ENCODE measurements at places on chromosomes 1 and 21.

GRCh38 chr1:7387053-7387927, 383.8 kb upstream of the VAMP3 start:
- no peak for DNase-seq

- DNase-seq = no peak
Observed at GRCh38 chr1:19495799-19496526, 10.6 kb upstream of the CAPZB start.

DNA sequence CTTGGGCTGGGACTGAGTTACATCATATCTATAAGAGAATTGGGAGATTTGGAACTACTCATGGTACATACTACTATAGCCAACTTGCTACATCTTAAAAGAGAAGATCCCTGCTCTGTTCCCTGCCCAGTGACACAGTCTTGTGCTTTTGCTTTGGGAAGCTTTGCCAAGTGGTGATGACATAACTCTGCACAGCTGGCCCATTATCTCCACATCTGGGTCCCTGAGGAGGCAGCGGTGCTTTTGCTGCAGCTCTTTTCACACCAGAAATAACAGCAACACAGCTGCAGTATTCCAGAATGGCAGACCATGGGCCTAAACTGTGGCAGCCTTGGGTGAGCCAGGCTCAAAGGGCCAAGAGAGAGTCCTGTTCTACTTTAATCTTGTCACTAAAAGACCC, 296.0 kb downstream of the HHAT start:
- DNase-seq = no peak

- DNase-seq = no peak
Observed at GRCh38 chr1:53608676-53609075, 130.3 kb downstream of the GLIS1 start.

- DNase-seq = no peak
Observed at GRCh38 chr1:67689267-67690017, 4.4 kb downstream of the GADD45A start.

DNA sequence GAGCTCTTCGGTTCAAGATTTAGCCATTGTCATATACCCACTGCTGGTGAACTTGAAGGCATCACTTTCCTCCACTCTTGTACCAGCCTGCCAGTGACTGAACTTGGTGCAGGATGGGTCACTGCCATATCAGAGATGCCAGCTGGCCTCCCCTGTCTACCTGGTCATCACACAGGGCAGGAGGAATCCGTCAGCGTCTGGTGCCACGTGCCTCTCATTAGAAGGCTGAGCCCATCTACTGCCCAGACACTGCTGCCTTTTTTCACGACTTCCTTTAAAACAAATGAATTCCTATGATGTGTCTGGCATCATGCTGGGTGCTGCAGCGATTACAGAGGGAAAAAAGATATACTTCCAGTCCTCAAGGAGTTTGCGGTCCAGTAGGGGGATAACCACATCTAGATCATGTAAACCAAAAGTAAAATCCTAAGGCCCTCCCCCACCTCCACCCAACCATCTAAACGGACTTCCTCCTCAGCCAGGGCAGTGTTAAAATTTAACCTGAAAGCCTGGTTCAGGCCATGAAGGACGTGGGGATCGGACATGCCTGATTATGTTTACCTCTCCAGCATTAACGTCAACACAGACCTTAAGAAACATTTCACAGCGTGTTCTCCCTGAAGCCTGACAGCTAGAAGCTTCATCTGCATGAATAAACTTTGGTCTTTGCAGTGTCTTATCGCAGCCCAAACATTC, 29.2 kb upstream of the PDE9A start:
- no peak for DNase-seq

DNA sequence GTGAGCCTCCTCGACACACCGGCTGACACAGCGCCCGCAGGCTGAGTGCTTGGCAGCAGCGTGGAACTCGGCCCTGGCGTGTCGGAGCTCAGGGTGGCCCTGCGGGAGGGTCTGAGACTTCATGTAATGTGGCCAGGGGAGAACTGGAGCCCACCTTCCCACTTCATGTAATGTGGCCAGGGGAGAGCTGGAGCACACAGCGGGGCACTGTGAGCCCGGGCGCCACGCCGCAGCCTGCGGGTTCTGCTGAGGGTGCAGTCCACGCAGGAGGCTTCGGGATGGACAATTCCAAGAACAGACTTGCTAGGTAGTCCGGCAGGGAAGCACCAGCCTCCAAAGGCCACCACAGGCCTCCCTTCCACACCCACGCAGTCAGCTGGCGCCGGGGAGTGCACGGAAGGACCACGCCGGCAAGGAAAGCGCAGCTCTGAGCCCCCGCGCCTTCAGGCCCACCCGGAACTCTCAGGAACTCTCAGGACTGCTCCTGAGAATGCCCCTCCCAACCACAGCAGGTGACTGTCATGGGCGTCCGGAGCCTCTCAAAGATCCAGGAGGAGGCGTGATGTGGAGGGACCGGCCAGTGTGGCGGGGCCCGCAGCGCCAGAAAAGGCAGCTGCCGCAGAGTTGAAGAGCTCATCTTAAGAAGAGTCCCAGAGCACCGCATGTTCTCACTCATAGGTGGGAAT, 19.3 kb upstream of the ADARB1 start:
- DNase-seq = no peak

- no peak for DNase-seq
Observed at GRCh38 chr1:62194651-62195544, at the start of gene L1TD1. L1TD1 (plus strand) TSS chr1:62194849; CDS start chr1:62206629, 11,780 bp downstream.

GRCh38 chr1:19596065-19596713, 47.9 kb upstream of the NBL1 start:
- DNase-seq = no peak

DNA sequence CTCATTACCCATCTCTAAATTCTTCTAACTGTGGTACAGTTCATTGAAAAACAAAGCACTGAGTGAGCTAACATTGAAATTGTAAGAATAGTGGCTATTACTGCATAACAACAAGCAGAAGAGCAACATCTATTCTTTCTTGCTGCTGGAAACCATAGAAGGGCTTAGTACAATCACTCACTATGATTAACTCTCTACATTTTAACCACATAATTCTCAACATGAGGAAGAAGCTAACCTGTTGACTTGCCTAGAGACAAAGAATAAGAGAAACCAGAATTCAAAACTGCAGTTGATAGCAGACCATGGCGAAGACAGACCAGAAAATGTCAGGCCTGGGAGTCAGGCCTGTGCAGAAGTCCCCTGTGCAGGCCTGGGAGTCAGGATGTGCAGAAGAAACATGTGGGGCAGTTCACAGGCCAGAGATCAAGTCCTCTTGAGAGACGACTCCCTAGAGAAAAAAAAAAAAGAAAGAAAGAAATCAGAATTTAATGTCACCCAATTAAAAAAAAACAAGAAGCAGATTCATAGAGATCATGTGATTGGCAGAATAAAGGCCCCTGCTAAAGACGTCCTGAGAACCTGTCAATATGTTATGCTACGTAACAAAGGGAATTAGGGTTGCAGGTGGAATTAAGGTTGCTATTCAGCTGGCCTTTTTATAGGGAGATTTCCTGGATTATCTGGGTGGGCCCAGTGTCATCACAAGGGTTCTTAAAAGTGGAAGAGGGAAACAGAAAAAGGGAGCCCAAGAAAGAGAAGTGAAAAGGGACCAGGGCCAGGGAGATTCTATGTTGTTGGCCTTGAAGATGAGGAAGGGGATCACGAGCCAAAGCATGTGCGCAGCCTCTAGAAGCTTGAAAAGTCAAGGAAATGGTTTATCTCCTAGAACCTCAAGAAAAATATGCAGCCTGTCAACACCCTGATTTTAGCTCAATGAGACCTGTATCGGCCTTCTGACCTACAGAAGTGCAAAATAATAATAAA, 94.9 kb downstream of the MRPL39 start:
- no peak for DNase-seq

DNA sequence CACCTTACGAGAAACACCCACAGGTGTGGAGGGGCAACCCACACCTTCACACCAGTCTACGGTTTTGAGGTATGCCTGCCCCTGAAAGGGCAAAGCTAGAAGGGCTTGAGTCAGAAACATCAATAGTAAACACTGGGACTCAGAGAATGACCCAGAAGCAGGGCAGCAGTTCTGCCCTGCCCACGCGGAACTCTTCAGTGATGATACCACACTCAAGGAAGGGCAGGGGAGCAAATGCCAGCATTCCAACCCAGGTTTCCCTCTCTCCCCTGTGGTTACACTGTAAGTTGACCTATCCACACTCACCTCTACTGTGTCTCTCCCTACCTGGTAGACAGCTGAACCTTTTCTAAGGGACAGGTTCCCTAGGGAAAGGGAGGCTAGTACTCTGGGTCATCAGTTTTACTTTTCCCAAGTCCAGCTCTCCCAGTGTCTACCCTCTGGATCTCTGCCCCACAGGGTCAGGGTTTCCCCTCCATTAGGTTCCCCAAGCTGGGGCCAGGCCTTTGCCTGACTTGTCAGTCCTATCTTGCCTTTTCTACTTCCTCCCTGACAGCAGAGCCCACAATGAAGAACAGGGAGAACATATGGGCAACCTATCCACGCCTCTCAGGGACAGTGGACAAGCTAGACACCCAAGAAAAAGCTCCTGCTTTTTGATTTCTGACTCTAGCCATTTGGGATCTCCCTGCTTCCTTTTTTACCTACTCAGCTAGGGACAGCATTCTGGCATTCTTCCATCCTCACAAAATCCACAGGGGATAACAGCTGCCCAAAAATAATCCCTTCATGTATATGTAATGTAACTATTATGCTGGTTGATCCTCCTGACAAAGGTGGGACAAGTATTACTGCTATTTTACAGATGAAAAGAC, 3.0 kb downstream of the F11R start:
- DNase-seq = no peak

- no peak for DNase-seq
Observed at GRCh38 chr1:35530946-35531345, 26.3 kb downstream of the KIAA0319L start.

DNA sequence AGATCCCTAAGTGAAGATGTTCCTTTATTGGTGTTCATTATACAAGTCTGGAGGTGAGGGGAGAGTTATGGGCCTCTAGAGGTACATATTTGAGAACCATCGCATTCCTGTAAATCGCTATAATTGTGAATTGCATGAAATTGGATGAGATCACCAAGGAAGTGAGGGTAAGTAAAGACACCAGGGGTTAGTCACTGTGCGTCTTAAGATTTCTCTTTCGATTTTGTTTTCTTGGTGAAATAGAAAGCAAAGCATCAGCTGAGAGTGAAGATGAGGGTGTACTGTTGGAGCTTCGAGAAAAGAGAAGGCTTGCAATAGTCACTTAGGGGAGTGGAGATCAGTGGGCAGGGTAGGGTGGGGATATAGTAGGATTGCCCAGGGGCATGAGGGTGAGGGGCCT, 82.1 kb downstream of the RAVER2 start:
- DNase-seq = no peak

- DNase-seq = no peak
Observed at GRCh38 chr1:61011561-61012263, 70.6 kb upstream of the NFIA start.

GRCh38 chr1:6396998-6397397, 3.4 kb upstream of the ACOT7 start:
- DNase-seq = no peak

DNA sequence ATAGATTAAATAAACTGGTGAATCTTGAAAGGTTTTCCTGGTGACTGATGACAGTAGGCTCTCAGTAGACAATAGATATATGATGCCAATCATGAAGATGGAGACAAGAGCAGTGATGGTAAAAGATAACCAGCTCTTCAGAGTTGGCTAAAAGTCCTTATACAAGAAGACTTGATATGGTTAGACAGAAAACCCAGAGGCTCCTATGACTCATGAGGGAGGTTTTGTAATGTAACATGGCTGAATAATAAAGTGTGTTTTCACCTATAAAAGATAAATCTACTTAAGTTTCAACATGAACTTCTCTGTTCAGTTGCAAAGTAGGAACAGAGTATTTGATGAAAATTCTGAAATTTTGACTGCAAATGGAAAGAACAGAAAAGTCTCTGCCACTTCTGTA, 12.7 kb upstream of the CRNN start:
- peak; percentile 46 for DNase-seq

DNA sequence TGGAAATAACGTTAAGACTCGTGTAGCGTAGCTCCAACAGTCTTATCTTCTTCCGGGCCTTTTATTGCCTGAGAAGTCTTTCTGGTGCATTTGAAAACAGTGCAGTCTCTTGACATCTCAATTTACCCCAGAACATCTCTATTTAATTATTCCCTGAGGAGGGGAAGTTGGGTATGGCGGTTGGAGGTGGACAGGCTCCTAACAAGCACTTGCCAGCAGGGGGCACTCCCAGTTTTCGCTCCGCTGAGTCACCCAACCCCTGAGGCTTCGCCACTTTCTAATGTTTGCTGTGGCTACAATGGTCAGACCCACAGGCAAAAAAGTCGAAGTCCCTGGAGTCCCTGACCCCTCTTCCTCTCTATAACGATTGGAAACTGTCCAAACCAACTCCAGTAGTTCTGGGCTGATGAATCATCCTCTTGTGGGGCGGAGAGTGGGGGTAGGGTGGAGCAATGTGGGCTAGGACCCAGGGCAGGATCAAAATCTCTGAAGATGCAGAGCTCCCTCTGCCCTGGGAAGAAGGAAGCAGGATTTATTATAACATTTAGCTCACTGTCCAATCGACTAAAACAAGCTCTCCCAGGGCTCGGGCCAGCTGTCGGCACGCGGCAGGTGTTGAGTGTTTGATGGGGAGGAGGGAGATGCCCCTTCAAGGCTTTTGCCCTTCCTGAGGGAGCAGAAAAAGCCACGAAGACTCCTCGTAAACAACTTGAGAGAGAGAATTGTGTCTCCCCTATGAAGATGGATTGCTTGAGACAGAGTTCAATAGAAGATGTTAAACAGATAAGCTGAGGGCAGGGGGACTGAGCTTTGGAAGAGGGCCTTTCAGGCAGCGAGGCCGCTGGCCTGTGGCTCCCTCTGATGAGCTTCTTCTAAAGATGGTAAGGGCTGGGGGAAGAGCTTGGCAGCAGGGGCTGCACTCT, 85.7 kb downstream of the BRINP2 start:
- DNase-seq = peak; percentile 76

DNA sequence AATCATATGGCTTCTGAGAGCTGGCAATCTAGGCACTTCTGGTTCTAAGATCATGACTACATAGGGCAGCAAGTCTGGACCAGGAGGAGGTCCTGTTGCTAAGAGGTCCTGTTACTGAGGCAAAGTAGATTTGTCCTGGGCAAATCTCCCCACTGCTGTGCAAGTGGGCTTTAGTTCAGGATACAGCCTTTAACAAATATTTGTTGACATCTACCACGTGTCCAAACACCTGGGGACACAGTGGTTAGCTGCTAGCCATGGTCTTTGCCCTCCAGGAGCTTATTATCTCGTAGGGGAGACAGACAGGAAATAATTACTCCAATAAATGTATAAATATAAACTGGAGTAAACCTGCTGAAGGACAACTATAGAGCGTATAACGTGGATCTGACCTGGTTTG, 3.2 kb downstream of the CGN start:
- DNase-seq = no peak

DNA sequence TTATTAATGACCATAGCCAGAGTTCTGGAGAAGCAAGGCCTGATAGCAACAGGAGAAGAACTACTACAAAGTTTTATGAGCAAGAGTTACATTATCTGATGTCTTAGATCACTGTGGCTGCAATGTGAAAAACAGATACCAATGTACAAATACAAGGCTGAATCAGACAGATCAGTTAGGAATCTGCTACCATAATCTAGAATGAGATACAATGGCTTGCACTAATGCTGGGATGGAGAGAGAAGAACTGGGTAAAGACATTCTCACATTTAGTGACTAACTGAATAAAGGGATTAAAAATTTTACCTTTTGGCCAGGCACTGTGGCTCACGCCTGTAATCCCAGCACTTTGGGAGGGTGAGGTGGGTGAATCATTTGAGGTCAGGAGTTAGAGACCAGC, 41.3 kb downstream of the ARID4B start:
- DNase-seq = no peak

GRCh38 chr1:196143602-196144342, 464.5 kb downstream of the KCNT2 start:
- no peak for DNase-seq
